ENCODE measurements at places on chromosomes 4 and X.

GRCh38 chr4:95838192-95838591, 1.7 kb upstream of the PDHA2 start:
- no peak for DNase-seq

- DNase-seq: peak; percentile 36
Measured at GRCh38 chrX:153875391-153876111, 10.4 kb downstream of the L1CAM start.

DNA sequence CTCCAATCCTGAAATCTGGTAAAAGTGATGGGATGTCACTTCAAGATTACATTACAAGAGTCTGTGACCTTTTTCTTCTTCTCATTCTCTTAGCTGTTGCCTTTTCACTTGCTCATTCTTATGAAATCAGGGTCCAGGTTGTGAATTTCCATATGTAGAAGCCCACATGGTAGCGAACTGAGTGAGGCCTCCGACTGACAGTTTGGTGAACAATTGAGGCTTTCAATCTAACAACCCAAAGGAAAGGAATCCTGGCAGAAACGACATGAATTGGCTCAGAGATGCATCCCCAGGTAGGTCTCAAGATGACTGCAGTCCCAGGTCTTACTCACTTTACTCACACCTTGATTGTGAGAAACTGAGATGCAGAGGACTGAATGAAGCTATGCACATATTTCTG, 203.4 kb upstream of the FAT4 start:
- DNase-seq: no peak

DNA sequence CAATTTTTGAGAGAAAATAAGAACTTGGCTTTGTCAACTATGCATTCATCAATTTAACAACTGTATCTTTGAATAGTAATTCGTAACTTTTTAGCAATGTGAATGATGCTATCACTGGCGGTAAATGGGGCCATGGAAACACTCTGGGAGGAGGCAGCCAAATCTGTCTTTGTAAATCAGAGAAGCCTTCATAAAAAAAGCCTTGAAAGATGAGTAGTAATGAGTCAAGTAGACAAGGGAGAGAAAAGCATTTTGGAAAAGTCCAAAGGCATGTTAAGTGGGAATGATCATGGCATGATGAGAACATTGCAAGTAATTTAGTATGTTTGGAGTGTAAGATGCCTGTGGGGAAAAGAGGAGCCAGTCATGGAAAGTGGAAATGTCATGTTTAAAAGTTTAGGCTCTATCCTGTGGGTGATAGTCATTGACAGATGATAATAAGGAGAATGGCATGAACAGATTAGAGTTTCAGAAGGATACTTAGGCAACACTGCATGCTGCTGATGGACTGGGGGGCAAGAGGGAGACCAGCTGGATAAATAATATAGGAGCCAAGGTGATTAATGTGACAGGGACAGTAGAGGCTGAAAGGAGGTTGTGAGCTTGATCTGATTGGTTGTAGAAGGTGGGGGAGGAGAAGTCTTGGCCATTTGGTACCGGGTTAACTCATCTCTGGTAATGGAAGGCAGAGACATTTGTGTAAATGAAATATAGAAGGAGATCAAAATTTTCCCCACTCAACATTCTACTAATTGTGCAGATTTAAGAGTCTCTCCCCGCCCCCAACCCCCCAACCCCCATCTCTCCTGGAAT, 16.3 kb downstream of the SPRY1 start:
- DNase-seq: no peak

DNA sequence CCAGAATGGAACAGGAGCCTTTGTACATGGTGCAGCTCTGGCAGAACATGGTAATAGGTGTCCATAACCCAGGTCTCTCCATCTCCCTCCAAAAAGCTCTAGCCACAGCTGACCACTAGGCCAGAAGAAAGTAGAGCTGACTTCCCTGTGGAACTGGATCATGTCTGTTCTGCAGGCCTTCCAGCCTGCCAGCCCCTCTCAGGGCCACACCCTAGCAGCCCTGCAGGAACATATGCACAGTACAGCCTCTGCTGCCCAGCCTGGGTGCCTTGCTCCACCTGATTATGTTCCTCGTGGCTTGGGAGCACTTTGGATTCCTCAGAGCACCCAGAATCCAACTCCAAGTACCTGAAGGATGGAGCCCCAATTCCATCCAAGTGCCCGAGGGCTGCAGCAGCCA, 12.0 kb downstream of the NDST3 start:
- DNase-seq: no peak

All from choroid plexus epithelial cell (primary cell).